Naive thymus-derived CD4-positive, alpha-beta T cell (primary cell): ENCODE measurements at places on chromosomes 3 and 15. TPM values are rescaled to one million over a fixed set of nuclear protein-coding genes. Genes with fewer than 3 reads are reported as not detected.

MRPS22 gene
- total RNA-seq, result 37.2 TPM

RYR3 gene
- total RNA-seq, result not detected

GRCh38 chr3:111636366-111636885 lies 41.3 kb upstream of the ZBED2 start:
- no peaks in the 10 kb centered on the region for H3K4me1 ChIP-seq

DNA sequence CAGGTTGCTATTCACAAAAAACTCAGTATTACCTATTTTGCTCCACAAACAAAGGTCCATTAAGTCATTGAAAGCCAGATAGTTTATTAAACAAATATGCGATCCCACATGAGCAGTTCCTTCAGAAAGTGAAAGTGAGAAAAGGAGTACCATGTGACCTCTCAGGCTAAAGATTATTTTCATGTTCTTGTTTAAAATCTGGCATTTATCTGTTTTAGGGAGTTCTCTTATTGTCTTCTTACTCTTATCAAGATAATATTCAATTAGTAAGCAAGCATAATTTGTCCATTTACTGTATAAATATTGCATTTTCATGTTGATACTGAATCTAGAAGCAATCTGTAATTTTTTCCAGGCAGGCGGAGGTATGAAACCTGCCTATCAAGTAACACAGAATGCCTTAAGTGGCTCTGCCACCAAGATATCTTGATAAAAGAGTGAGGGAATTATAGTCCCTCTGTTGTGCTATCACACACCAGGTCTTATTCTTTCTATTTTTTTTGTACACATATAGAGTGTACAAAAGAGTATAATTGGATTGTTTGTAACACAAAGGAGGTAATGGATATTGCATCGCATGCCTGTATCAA lies 20.1 kb upstream of the PLSCR5 start:
- no peaks in the 10 kb centered on the region for H3K27me3 ChIP-seq
- H3K4me3 ChIP-seq, result no peak overlapping the region
- H3K36me3 ChIP-seq, result no peaks in the 10 kb centered on the region
- H3K4me1 ChIP-seq, result no peaks in the 10 kb centered on the region
- no peak overlapping the region for H3K27ac ChIP-seq
- DNase-seq, result no peak

DNA sequence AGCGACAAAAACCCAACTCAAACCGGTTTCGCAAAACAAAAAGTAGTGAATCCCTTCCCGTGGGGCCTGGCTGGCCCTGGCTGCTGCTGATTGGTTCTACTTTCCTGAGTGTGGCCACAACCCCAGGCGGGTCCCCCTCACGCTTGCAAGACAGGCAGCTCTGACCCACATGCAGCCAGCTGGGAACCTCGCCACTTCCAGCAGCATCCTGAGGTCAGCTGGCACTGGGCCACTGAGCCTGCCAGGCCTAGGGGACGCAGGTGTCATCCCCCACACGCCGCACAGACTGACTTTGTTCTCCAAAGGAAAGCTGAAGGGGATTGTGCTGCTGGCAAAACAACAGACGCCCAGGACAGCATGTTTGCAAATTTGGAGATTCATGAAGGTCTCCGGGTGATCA lies 111.1 kb downstream of the TPRA1 start:
- no peaks in the 10 kb centered on the region for H3K4me1 ChIP-seq
- no peak overlapping the region for H3K27ac ChIP-seq
- no peaks in the 10 kb centered on the region for H3K36me3 ChIP-seq
- H3K27me3 ChIP-seq, result no peaks in the 10 kb centered on the region
- no peak overlapping the region for H3K4me3 ChIP-seq
- no peak for DNase-seq

GRCh38 chr3:106421909-106422308 lies 553.1 kb upstream of the CBLB start:
- H3K27ac ChIP-seq, result no peak overlapping the region
- H3K36me3 ChIP-seq, result no peaks in the 10 kb centered on the region
- peaks cover 8% of the 10 kb centered on the region for H3K4me1 ChIP-seq
- DNase-seq, result no peak
- no peaks in the 10 kb centered on the region for H3K27me3 ChIP-seq
